ENCODE measurements at places on chromosomes 1 and 21. TPM values are rescaled to one million over a fixed set of nuclear protein-coding genes. Genes with fewer than 3 reads are reported as not detected.

DNA sequence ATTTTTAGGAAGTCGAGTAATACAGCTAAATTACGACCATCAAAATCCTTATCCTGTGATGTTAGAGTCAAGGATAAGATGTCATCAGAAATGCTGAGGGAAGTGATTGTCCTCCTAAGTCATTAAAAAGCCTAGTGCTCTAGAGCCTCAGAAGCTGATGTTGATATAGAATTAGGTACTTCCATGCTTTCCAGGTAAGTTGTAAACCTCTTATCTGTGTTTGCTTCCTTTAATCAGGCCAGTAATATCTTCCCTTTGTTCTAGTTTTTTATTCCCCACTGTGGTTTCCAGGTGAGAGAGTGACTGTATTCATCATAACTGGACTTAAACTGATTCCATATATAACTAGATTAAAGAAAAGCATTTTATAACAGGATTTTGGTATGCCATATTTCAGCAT lies 44.4 kb downstream of the SMG7 start:
- H3K4me1 ChIP-seq = peaks cover 10% of the 10 kb centered on the region
- no peak overlapping the region for H3K4me3 ChIP-seq
- no peaks in the 10 kb centered on the region for H3K27me3 ChIP-seq
- no peak for DNase-seq

DNA sequence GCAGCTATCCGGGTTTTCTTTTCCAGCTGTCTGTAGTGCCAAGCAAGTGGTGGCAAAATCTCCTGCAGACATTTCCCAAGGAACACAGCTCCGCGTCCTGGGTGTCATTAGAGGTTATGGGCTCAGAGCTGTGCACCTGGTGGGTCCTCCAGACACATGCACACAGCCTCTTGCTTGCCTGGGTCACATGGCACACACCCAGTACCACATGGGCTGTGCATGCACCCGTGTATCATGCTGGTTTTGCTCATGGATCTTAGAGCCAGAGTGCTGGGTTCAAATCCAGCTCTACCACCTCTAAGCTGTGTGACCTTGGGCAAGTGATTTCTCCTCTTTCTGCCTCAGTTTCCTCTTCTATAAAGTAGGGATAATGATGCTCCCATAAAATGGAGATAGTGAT lies 61.7 kb downstream of the ALPL start:
- DNase-seq = no peak
- no peak overlapping the region for H3K4me3 ChIP-seq
- H3K27ac ChIP-seq = no peak overlapping the region
- no peaks in the 10 kb centered on the region for H3K27me3 ChIP-seq
- no peaks in the 10 kb centered on the region for H3K36me3 ChIP-seq

The RNF2 gene
- total RNA-seq = 13.8 TPM

DNA sequence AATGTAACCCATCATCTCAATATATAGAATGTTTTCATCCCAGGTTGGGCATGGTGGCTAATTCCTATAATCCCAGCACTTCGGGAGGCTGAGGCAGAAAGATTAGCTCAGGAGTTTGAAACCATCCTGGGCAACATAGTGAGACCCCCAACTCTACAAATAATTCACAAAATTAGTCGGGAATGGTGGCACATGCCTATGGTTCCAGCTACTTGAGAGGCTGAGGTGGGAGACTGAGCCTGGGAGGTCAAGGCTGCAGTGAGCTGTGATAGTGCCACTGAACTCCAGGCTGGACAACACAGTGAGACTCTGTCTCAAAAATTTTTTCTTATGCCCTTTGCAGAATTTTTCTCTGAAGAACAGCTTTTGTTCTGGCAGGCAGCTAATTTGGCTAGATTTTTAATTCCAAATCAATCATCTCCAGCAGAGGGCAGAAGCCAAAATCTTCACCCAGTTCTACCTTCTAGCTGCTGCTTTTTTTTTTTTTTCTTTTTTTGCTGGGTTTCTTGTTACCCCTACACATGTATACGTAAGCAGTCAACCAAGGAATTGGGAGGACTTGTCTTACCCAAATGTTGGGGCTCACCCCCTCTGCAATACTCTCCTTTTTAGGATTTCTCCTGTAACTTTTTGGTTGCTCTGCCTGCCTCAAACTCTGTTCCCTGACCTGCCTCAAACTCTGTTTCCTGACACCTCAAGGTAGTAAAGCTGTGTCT lies 2.7 kb upstream of the RAD54L start:
- no peak overlapping the region for H3K4me3 ChIP-seq
- H3K27ac ChIP-seq = no peak overlapping the region
- no peak for DNase-seq

DNA sequence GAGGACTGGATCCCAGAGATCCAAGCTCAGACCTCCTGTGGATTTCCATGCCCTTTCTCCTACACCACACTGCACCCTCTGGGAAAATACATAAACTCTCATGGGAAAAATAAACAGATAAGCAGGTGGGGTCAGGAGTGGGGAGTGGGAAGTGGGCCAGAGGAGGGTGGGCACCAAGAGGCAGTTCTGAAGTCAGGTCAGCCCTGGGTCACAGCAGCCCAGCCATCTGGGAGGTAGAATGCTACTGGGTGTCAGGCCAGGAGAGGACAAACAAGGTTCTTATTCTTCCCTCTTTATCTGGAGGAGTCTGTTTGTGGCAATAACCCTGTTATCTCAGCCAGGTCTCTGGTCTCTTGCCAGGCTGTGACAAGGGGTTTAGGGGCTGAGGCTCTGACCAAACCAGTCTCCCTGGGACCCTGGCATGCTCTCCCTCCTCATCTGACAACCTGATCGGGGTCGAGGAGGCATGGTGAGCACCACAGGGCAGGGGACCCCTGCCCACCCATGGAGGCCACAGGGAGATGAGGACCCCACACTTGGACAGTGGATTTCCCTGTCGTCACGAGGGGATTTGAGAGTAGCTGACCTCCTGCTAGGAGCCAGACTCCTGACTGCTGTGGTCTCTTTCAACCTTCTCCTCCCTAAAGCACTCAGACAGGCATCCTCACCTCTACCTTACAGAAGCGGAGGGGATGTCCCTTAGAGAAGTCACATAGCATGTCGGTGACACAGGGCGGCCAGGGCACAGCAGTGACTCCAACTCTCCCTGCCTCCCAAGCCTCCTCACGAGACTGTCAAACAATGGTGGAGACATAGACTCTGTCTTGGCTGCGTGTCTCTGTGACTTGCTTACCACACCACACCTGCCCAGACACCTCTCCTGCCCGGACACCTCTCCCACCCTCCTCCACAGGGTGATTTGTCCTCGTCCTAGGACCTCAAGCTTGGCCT lies 51.3 kb upstream of the IFFO2 start:
- DNase-seq = no peak
- no peak overlapping the region for H3K27ac ChIP-seq
- no peaks in the 10 kb centered on the region for H3K36me3 ChIP-seq
- H3K4me1 ChIP-seq = peaks cover 29% of the 10 kb centered on the region
- H3K4me3 ChIP-seq = no peak overlapping the region

The C1orf116 gene
- total RNA-seq = 0.14 TPM

The OVAAL gene
- total RNA-seq = not detected

DNA sequence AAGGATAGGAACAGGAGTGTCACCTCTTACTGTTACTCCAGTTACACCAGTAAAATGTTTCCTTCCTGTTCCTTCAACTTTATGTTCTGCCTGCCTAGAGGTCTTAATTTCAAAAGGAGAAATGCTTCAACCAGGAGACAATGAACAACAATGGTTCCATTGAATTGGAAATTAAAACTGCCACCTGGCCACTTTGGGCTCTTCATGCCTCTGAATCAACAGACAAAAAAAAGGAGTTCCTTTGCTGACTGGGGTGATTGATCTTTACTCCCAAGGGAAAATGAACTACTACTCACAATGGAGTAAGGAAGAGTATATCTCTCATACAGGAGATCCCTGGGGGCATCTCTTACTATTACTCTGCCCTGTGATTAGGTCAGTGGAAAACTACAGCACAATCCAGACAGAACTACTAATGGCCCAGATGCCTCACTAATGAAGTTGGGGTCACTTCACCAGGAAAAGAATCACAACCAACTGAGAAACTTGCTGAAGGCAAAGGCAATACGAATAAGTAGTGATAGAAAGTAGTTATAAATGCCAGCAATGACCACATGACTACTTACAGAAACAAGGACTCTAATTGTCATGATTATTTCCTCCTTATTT lies 76.6 kb upstream of the PRDX6 start:
- no peaks in the 10 kb centered on the region for H3K27me3 ChIP-seq
- no peak for DNase-seq
- H3K4me3 ChIP-seq = no peak overlapping the region
- H3K4me1 ChIP-seq = peaks cover 4% of the 10 kb centered on the region

DNA sequence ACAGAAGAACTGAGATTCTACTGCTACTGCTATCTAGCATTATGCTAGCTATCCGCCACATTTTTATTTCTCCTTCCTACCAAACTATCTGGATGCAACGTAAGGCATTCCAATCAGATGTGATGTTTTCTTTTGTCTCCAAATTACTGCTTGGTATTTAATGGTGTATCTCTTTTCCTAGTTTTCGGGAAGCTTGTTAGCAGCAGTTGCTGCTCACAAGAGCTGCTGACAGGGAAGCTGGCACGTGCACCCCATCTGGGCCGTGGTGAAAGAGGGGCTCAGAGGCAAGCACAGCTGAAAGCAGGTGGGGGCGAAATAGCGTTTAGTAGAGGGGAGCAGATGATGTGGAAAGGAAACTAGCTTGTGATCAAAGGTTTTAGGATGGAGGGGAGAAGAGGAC lies 57.3 kb downstream of the JAK1 start:
- DNase-seq = no peak
- H3K4me1 ChIP-seq = no peaks in the 10 kb centered on the region
- no peak overlapping the region for H3K27ac ChIP-seq
- H3K36me3 ChIP-seq = no peaks in the 10 kb centered on the region

DNA sequence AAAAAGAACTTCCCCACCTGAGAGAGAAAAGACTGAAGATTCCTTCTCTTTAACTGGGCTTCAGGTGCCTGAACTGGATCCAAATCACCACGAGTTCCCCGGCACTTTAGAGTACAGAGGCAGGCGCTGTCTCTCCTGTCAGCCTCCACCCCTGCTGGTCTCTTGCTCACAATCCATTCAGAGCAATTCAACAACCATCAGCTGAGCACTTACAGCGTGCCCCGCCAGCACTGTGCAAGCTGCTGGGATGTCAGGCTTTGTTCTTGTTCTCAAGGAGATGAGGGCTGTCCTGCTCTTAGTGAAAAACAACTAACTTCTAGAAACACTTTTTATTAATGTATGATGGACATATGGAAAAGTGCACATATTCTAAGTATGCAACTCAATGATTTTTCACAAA lies 68.7 kb upstream of the VAMP3 start:
- no peak for DNase-seq
- no peak overlapping the region for H3K27ac ChIP-seq
- no peaks in the 10 kb centered on the region for H3K36me3 ChIP-seq
- no peaks in the 10 kb centered on the region for H3K4me1 ChIP-seq
- H3K27me3 ChIP-seq = no peaks in the 10 kb centered on the region

The FOXO6 gene
- total RNA-seq = 3.8 TPM

The TBX15 gene
- total RNA-seq = 1.5 TPM

The KIAA0040 gene
- total RNA-seq = 20.2 TPM

The KRTAP19-3 gene
- not detected for total RNA-seq

GRCh38 chr1:151418081-151418480 lies 18.7 kb downstream of the PSMB4 start:
- DNase-seq = no peak
- peaks cover 33% of the 10 kb centered on the region for H3K36me3 ChIP-seq
- no peaks in the 10 kb centered on the region for H3K27me3 ChIP-seq
- no peaks in the 10 kb centered on the region for H3K4me1 ChIP-seq
- H3K4me3 ChIP-seq = no peak overlapping the region
- no peak overlapping the region for H3K27ac ChIP-seq

The HHIPL2 gene
- total RNA-seq = not detected

The MANEAL gene
- total RNA-seq = 1.8 TPM

GRCh38 chr1:176736015-176736414 lies 273.0 kb downstream of the PAPPA2 start:
- H3K27me3 ChIP-seq = no peaks in the 10 kb centered on the region
- no peaks in the 10 kb centered on the region for H3K4me1 ChIP-seq
- no peak for DNase-seq
- no peak overlapping the region for H3K27ac ChIP-seq
- H3K4me3 ChIP-seq = no peak overlapping the region

DNA sequence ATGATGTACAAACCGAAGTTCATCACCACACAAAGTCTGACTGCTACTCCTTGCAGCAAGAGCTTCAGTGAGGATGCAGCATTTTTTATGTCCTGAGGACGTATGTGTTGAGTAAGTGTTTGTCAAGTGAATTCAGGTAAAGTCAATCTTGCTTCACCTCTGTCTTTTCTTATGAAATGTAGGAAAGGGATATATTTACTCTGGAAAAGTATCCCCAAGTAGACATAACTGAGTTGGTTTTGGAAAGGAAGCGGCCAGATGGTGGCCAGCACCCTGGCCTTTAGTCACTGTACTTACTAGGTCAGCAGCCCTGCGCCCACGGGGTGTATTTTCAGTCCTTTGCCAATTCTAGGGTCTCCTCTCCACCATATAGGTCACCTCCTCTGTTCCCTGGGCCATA lies 75.2 kb downstream of the SUSD4 start:
- DNase-seq = no peak
- H3K27me3 ChIP-seq = no peaks in the 10 kb centered on the region
- H3K36me3 ChIP-seq = no peaks in the 10 kb centered on the region
- H3K4me1 ChIP-seq = no peaks in the 10 kb centered on the region
- H3K27ac ChIP-seq = no peak overlapping the region

DNA sequence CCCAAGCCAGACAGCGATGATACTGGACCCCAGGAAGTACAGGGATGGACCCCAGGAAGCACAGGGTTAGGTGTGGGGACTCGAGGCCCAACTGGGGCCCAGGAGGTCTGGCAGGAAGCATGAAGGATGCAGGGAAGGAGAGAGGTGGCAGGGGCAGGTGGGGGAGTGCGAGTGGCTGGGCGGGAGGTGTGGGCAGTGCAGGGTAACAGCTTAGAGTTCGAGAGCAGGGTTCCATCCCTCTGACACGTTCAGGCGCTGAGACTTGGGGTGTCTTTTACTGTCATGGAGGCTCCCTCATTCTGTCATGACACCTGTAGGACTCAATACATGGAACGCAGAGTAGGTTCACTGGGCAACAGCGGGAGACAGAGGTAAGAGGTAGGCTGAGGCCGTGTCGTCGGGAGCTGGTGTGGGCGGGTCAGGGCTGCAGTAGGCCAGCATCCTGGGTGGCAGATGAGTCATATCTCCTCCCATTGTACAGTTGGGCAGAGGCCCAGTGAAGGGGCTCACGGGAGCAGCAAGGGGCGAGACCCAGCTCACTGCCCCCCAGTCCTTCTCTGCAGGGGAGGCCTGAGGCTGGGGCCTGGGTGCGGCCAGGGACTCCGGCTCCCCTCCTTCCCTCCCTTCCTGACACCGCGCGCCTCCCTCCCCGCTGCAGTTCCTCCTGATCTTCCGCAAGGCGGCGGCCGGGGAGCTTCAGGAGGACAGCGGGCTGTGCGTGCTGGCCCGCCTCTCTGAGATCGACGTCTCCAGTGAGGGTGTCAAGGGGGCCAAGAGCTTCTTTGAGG lies 11.6 kb upstream of the CTRC start:
- no peak for DNase-seq
- H3K4me3 ChIP-seq = no peak overlapping the region
- peaks cover 11% of the 10 kb centered on the region for H3K36me3 ChIP-seq
- H3K27me3 ChIP-seq = no peaks in the 10 kb centered on the region
- no peaks in the 10 kb centered on the region for H3K4me1 ChIP-seq

GRCh38 chr1:162185314-162186025 lies 116.0 kb downstream of the NOS1AP start:
- no peaks in the 10 kb centered on the region for H3K27me3 ChIP-seq
- H3K27ac ChIP-seq = no peak overlapping the region
- H3K4me3 ChIP-seq = no peak overlapping the region
- H3K36me3 ChIP-seq = no peaks in the 10 kb centered on the region
- DNase-seq = no peak
